Effector memory CD8-positive, alpha-beta T cell (primary cell): ENCODE measurements at places on chromosomes 2 and 18.

DNA sequence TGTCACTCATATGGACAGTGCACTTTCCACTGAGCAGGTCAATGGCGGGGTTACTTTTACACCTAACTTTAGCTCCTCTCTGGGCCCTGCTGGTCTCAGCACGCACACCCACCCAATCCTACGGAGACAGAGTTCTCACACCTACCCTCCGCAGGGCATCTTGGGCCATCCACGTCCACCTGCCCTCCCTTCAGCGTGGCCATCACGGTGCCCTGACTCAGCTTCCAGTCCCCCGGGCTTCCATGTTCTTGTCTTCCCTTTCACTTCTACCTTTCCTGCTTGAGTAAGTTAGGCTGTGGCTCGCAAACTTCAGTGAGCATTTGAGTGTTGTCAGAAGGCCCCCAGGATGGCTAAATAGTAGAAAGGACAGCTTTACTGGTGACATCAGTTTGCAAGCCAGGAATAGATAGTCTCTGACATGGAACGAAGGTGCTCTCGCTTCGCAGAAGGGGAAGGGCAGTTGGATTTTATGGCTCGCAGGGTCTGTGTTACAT lies 232.4 kb downstream of the SEPTIN10 start:
- DNase-seq: no peak

DNA sequence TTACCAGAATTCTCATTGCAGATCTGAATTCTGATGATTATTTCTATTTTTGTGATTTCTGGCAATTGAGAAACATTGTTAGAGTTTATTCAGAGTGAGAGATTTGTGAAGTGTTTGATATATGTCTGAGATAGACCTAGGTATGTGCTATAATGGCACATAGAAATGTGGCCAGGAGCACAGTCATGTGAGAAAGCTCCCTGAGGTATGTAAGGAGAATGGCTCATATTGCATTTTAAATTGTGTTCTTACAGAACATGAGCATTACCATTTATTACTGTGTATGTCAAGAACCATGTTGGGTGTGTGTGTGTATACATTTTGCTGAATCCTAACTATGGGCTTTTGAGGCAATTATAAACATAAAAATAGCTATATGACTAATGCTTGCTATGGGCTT lies 101.2 kb downstream of the RAPGEF4 start:
- no peak for DNase-seq

GRCh38 chr2:76749858-76750257 lies 772.3 kb downstream of the LRRTM4 start:
- DNase-seq: no peak

- no peak for DNase-seq
These were observed 8.4 kb upstream of the ARID5A start for GRCh38 chr2:96528006-96528699.

DNA sequence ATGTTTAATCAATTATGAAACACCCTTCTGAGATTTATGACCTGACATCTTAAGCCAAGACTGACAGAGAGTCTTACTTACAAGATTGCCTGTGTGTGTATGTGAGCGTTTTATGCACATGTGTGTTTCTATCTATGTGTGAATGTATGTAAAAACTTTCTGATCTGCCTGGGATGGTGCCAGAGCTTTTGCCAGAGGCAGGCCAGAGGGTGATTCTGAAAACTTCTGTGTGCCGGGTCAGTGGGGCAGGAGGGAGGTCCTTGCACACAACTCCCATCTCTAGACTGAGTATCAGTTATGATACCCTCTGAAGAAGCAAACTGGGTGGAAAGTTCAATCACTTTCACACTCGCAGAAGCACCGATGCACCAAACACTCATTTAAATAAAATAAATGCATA lies 335.0 kb upstream of the NT5C1B start:
- DNase-seq: no peak

DNA sequence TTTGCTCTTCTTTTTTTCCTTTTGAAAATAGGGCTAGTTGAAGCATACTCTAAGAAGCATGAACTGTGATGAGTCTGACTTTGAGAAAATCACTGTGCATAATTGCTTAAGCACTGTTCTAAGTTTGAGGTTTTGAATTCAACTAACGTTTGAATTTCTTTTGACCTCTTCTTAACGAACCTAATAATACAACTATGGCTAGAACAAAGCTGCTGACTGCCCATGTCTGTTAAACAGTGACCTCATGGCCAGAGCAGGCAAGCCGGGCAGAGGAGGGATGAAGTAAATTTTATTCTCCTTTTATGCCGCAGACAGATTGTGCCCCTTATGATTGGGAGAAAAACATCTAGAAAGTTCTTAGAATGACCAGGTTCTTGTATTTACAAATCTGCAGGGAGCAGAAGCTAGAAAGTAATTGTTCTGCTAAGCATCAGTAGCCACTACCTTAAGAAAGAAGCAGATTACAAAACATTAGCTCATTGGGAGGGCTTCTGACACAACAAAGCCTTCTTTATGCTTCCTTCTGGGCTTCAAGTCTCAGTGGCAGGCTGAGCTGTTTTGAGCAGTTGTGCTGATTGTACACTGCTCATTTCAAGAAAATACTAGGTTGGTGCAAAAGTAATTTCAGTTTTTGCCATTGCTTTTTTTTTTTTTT lies 97.8 kb upstream of the RASGRP3 start:
- DNase-seq: no peak

GRCh38 chr2:203498161-203498560 lies 36.9 kb downstream of the RAPH1 start:
- no peak for DNase-seq

- DNase-seq: no peak
These were observed 26.9 kb downstream of the LOXHD1 start for GRCh38 chr18:46630160-46630559.

- DNase-seq: no peak
These were observed 122.7 kb downstream of the GULP1 start for GRCh38 chr2:188414411-188414810.

GRCh38 chr18:44107187-44107586 lies 573.5 kb upstream of the SETBP1 start:
- DNase-seq: no peak

GRCh38 chr18:40163254-40163653 lies 1791.8 kb upstream of the PIK3C3 start:
- DNase-seq: no peak
